Stomach (tissue), 19 donors: ENCODE measurements at places on chromosomes 7 and 10.
A peak's percentile ranks its signal among the peaks of the same experiment; 100 is the strongest.

GRCh38 chr7:82450759-82451158 is 7.2 kb upstream of the CACNA2D1 start:
- DNase-seq: no peak
- H3K4me3 ChIP-seq: no peak overlapping the region
- no peak overlapping the region for H3K27ac ChIP-seq
- no peaks in the 10 kb centered on the region for H3K36me3 ChIP-seq

DNA sequence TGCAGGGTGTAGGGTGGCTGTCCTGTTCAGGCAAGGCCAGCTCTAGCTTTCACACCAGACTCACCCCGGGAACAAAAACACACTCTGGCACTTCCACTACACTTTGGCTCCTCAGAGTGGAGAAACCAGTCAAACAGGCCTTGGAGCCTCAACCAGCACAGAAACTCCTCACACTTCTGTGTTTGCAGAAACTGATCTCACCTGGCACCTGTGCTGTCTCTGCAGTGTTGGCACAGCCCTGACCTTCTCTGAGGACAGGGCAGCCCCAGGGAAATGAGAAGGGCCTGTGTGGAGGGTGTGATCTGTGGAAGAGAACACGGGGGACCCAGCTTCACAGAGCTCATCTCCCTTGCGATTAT is 4.1 kb upstream of the CALML5 start:
- peaks cover 46% of the 10 kb centered on the region for H3K4me1 ChIP-seq
- H3K4me3 ChIP-seq: no peak overlapping the region
- H3K36me3 ChIP-seq: no peaks in the 10 kb centered on the region
- no peaks in the 10 kb centered on the region for H3K27me3 ChIP-seq
- peak overlapping the region; percentile 51 for H3K27ac ChIP-seq

GRCh38 chr10:126090443-126090842 is 194.1 kb downstream of the FANK1 start:
- H3K27me3 ChIP-seq: no peaks in the 10 kb centered on the region
- H3K27ac ChIP-seq: no peak overlapping the region
- no peaks in the 10 kb centered on the region for H3K36me3 ChIP-seq
- DNase-seq: no peak

- no peaks in the 10 kb centered on the region for H3K36me3 ChIP-seq
- peak; percentile 26 for DNase-seq
- no peak overlapping the region for H3K27ac ChIP-seq
- H3K4me3 ChIP-seq: no peak overlapping the region
- H3K4me1 ChIP-seq: no peaks in the 10 kb centered on the region
Observed at GRCh38 chr7:114653364-114654088, 238.9 kb downstream of the FOXP2 start.

- H3K27ac ChIP-seq: no peak overlapping the region
- no peak for DNase-seq
- peaks cover 6% of the 10 kb centered on the region for H3K4me1 ChIP-seq
- H3K27me3 ChIP-seq: no peaks in the 10 kb centered on the region
- no peaks in the 10 kb centered on the region for H3K36me3 ChIP-seq
Observed at GRCh38 chr10:122347170-122347841, 27.2 kb upstream of the PLEKHA1 start.

GRCh38 chr7:44060091-44060947 is 5.0 kb downstream of the PGAM2 start:
- no peak for DNase-seq
- H3K4me3 ChIP-seq: no peak overlapping the region
- H3K36me3 ChIP-seq: peaks cover 75% of the 10 kb centered on the region
- H3K27me3 ChIP-seq: no peaks in the 10 kb centered on the region
- no peak overlapping the region for H3K27ac ChIP-seq
- peaks cover 19% of the 10 kb centered on the region for H3K4me1 ChIP-seq

DNA sequence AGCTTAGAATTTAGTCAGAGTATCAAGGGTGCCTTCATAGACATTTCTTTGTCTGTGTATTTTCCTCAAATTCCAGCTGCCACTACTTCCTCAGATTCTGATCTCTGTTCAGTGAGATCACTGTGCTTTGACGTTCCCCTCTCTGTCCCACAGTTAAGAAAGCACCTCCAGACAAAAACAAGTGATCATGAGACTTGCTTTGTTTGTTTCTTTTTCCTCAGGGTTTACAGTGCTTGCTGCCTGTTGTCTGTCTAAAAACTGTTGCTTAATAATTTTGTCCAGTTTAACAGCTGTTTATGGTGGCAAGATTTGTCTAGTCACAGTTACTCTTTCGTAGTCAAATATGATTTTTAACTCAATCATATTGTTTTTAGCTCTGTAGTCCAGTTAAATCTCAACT is 29.1 kb downstream of the TRUB1 start:
- no peak for DNase-seq
- no peak overlapping the region for H3K27ac ChIP-seq
- no peaks in the 10 kb centered on the region for H3K4me1 ChIP-seq
- no peaks in the 10 kb centered on the region for H3K27me3 ChIP-seq
- H3K36me3 ChIP-seq: peaks cover 19% of the 10 kb centered on the region
